Activated naive CD4-positive, alpha-beta T cell treated with anti-CD3 and anti-CD28 coated beads, Interleukin-2, amount 50 U/mL, for 72 hours (primary cell): ENCODE measurements at places on chromosomes 5 and 9. TPM values are rescaled to one million over a fixed set of nuclear protein-coding genes. Genes with fewer than 3 reads are reported as not detected.

Gene TMEM171
- total RNA-seq = not detected

GRCh38 chr9:124621371-124622328 lies 114.5 kb upstream of the NR5A1 start:
- DNase-seq = no peak

DNA sequence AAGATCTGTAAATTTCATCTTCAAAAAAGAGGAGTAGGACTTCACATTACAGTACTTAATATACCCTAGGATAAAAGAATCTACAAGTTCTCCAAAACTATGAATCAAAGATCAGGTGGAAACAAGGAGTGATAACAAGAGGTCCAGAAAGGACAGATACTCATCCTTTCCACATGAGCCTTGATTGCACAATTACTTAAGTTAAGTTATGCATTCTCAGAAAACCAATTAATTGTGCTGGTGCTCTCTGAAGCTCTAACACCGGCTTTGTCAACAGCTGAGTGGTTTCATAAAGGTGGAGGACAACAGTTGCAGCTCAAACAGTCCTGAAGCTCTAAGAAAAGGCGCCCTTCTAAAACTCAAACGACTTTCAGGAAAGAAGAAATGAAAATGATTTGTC lies 251.9 kb downstream of the BNC2 start:
- DNase-seq = no peak

GRCh38 chr9:111916234-111916645 lies 19.6 kb downstream of the UGCG start:
- peak; percentile 57 for DNase-seq

- DNase-seq = no peak
Measured at GRCh38 chr5:130985776-130986175, 179.3 kb downstream of the HINT1 start.

GRCh38 chr9:135607401-135608293 lies 31.7 kb downstream of the GLT6D1 start:
- DNase-seq = peak; percentile 44

Gene RNF208
- total RNA-seq = 3.1 TPM

Gene PCA3
- total RNA-seq = not detected

GRCh38 chr5:117776977-117777376 lies 1202.4 kb upstream of the SEMA6A start:
- DNase-seq = no peak

- no peak for DNase-seq
Measured at GRCh38 chr5:91293131-91293530, 90.0 kb downstream of the ARRDC3 start.

Gene IFNB1
- 0.80 TPM for total RNA-seq

GRCh38 chr5:131245312-131245711 lies 18.5 kb upstream of the CDC42SE2 start:
- no peak for DNase-seq

Gene PCDHB10
- total RNA-seq = not detected

- no peak for DNase-seq
Measured at GRCh38 chr5:91366551-91366950, 16.6 kb downstream of the ARRDC3 start.

DNA sequence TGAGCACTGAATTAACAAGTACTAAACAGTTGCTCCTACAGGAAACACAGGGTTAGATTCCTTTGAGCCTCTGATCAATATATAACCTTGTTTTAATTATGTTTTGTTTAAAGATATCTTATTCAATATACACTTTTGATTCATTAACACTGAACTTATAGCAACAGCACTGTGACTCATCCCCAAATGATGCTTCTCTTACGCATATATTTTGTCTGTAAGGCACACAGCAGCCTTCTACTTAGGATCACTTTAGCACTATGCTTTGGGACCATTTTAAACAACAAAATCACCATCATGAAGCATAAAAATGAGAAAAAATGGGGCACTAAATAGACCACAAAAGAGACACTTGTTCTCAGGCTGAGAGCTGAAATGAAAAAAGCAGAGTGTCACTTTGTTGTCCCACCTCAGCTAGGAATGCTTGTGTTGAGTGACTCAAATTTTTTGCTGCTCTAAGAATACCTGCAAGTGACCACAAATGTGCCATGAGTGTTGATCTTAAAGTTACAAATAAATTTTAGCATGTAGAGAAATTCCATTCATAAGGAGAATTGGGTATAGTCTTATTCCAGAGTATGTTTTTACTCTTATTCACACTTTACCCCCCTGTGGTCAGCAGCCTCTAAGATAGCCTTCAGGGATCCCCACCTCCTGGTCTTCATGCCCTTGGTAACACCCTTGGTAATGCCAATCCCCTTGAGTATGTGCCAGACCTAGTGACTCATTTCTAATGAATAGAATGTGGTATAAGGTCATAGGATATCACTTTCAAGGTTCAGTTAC lies 252.7 kb upstream of the IL12B start:
- no peak for DNase-seq

Gene PCDHGA1
- total RNA-seq = 0.11 TPM

Gene ZNF618
- total RNA-seq = 0.08 TPM

DNA sequence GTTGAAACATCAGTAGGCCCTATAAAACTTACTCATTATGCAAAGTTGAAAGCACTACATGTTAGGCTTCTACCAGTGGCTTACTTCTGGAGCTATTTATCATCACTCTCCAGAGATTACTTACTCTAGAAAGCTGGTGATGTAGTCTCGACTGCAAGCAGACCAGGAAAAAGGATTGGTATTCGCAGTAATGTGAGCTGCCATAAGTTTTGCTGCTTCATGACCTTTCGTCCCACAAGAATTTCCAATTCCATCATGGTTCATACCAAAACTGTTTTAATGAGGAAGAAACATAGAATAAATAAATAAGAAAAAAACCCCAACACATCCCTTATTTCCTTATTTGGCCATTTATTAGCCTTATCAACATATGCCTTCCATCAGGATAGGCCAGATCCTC lies 181.9 kb downstream of the ADAMTS6 start:
- no peak for DNase-seq

GRCh38 chr5:172002840-172003512 lies 3.5 kb downstream of the FBXW11 start:
- DNase-seq = no peak

- no peak for DNase-seq
Measured at GRCh38 chr9:13689925-13690324, 410.4 kb upstream of the MPDZ start.

DNA sequence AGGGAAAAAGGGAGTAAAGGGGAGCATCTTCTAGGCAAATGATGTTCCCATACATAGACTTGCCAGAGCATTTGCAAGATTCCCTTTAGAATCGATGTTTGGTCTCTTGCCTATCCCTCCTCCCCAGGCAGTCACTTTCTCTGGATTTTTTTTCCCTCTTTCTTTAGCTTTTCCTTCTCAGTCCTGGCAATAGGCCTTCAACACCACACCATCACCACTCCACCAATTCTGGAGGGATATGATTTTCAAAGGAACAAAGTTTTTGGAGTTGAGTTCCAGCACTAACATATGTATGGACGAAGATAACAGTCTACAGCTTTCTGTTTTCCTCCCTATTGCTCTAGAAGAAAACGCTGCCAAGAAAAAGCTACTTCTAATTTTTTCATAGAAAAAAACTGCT lies 377.4 kb downstream of the PDE4D start:
- DNase-seq = no peak

DNA sequence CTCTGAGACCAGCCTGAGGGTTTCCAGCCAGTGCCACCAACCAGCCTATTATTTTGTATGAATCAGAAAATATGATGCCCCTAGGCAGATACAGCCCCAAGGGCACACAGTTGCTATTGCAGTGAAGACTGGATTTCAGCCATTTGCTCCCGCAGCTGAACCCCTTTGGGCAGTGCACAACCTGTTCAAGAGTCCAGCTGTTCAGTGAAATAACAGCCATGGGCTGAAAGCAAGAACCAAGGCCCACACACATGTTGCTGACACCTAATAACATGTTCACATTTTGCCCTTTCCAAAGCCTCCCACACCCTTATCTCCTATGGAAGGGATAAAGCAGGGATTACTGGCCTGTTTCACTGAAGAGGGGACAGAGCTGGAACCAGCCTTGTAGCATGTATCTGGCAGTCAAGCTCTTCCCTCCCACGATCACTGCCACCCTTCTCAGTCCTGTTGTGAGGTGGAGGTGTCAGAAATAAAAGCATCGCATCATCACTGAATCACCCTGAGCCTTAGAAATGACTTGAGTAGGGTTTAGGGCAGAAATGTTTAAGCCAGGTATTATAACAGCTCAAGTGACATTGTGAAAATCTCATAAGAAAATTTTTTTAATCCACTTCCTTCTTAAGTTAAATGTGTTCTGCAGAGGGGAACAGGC lies 137.1 kb upstream of the FSTL4 start:
- no peak for DNase-seq

DNA sequence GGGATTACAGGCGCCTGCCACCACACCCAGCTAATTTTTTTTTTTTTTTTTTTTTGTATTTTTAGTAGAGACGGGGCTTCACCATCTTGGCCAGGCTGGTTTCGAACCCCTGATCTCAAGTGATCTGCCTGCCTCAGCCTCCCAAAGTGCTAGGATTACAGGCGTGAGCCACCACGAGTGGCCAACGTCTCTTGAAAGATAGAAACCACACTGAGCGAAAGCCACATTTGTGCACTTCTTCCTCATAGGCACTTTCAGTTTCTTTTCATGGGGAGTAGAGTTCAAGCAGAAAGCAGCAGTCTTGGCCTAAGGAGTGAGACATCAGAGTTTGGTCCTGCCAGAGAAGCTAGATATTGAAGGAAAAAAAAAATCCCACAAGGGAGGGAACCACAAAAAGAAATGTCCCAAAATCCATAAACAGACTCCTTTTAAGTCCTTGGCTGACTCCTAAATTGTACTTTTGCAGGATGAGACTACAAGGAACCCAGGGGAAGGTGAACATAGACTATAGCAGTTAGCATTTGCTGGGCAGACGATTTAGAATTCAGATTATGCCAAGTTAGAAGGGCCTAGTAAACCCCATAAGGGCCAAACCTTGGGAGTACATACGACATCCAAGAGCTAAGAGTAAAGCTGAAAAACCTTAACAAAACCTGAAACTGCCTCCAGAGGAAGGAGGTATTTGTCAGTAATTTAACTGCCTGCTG lies 43.9 kb upstream of the GLIPR2 start:
- DNase-seq = no peak

GRCh38 chr9:36793277-36793676 lies 220.6 kb downstream of the MELK start:
- no peak for DNase-seq

DNA sequence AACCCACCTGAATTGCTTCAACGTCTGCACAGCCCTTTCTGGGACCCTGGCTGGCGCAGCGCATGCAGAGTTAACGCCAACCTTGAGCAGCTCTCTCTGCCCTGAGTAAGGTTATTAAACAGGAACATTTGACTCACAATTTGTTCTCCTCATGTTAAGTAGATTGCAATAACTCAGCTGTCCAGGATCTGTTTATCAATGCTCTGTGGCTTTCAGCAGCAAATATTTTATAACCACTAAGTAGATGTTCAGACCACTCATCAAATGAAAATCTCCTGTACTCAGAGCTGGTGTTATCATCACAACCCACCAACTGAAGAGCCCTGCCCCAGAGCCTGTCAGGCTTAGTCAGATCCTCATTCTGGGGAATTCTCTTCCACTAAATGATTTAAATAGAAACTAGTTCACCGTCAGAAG lies 403.0 kb downstream of the ZNF608 start:
- no peak for DNase-seq

Gene NUTM2F
- total RNA-seq = not detected

Gene ROR2
- total RNA-seq = not detected

GRCh38 chr9:69173891-69174615 lies at the start of gene TJP2:
Gene TJP2 (plus strand): TSS chr9:69174277. CDS start chr9:69174373, 96 bp downstream.
- peak; percentile 65 for DNase-seq

Gene ELOVL7
- total RNA-seq = 2.0 TPM

DNA sequence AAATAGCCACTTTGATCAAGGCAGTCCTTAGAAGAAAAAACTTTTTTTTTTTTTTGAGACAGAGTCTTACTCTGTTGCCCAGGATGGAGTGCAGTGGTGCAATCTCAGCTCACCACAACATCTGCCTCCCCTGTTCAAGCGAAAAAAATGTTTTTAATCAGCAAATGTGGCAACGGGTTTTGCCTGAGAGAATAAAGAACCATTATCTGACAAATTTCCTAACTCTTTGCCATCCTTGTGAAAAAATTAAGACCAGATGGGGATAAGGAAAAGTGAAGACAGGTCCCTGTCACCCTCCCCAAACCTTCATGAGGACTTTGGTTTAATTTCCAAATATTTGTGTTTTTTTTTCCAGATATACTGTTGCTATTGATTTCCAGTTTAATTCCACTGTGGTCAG lies 107.3 kb upstream of the SPOCK1 start:
- DNase-seq = no peak

Gene PTTG1
- 373 TPM for total RNA-seq

- DNase-seq = no peak
Measured at GRCh38 chr9:137002646-137003041, 6.3 kb upstream of the CLIC3 start.

DNA sequence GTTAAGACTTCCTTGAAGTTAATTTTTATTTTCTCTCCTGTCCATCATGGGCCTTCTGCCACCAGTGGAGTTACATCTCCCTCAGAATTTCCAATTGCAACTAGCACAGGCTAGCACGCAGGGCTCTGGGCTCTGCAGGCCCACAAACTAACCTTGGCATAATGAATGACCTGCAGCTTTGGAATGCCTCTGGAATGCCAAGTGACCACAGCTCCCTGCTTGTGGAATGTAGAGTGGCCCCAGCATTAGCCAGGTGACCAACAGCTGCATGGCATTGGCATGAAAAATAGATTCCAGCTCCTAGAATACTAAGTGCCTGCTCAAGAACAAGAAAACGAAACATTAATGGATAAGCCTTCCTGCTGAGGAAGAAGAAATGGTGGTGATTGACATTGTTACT lies 726.1 kb downstream of the BRINP1 start:
- DNase-seq = no peak

GRCh38 chr5:176436656-176437055 lies 11.5 kb upstream of the FAF2 start:
- no peak for DNase-seq

Gene FGD3
- total RNA-seq = 61.0 TPM

GRCh38 chr5:75265731-75266130 lies 29.1 kb upstream of the ANKRD31 start:
- no peak for DNase-seq

Gene NMUR2
- not detected for total RNA-seq

Gene FBP2
- not detected for total RNA-seq

DNA sequence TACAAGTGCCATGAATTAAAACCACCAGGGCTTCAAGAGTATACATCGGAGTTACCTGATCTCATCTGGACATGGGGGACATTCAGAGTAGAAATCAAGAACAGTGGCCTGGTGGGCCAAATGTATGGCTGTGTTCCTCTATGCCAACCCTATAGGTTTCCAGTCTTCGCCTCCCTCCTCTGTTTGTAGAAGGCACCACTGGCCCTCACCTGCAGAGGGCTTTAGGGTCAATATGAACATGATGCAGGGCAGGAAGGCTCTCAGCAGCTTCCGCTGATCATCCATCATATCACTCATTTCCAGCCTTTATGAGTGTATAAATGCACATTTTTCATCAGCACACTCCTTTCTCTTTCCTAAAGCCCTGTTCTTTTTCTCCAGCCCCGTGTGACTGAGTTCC lies 555.5 kb upstream of the BRINP1 start:
- DNase-seq = no peak
